ENCODE measurements at places on chromosomes 3 and 15.

DNA sequence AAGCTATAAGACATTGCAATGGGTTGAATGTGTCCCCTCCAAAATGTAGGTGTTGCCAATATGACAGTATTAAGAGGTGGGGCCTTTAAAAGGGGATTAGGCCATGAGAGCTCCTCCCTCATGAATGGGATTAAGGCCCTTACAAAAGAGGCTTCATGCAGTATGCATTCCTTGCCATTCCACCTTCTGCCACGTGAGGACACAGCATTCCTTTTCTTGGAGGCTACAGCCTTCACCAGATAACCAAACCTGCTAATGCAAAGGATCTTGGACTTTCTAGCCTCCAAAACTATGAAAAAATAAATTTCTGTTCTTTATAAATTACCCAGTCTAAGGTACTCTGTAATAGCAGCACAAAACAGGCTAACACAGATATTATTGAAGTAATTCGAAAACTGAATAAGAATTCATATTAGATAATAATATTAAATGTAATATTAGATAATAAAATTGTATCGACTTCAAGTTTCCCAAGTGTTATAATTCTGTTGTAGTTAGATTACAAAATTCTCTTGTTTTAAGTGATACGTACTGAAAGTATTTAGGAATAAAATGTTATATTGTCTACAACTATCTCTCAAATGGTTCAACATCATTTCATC lies 29.4 kb upstream of the ATP8B4 start:
- no peak for DNase-seq

DNA sequence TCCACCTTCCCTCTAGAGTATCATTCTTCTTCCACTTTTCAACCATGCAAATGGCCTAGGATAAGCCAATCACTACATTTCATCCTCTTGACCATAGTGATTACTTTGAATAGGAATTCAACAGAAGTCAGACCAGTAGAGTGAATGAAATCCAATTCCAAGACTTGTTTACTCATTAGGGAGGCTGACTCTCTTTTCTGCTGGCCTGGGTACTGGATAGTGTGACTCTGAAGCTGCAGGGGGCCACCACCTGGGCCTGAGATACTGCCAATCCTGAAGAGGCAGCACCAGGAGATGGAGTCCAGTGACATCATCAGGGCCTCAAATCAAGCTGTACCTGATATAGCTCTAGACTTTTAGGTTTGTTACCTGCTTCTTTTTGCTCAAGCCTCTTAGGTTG lies 7.0 kb upstream of the FSTL1 start:
- DNase-seq, result no peak

GRCh38 chr3:37124435-37124834 lies 49.9 kb downstream of the LRRFIP2 start:
- DNase-seq, result no peak

GRCh38 chr3:20321391-20322047 lies 135.5 kb upstream of the SGO1 start:
- no peak for DNase-seq

Measured in dorsolateral prefrontal cortex (tissue), 122 donors.